ENCODE measurements at places on chromosomes 2 and 18. TPM values are rescaled to one million over a fixed set of nuclear protein-coding genes. Genes with fewer than 3 reads are reported as not detected.

The CYP1B1 gene
- total RNA-seq, result 2.1 TPM

The ZDBF2 gene
- 12.6 TPM for total RNA-seq

The ABCG5 gene
- not detected for total RNA-seq

The FAM237A gene
- total RNA-seq, result not detected

GRCh38 chr2:86393521-86394491 lies 47.4 kb upstream of the KDM3A start:
- no peaks in the 10 kb centered on the region for H3K27me3 ChIP-seq
- H3K27ac ChIP-seq, result peak overlapping the region; percentile 67
- DNase-seq, result no peak
- H3K4me1 ChIP-seq, result peaks cover 10% of the 10 kb centered on the region
- H3K4me3 ChIP-seq, result no peak overlapping the region

The MARCHF4 gene
- total RNA-seq, result 1.2 TPM

GRCh38 chr2:37836711-37837110 lies 88.4 kb upstream of the RMDN2 start:
- no peaks in the 10 kb centered on the region for H3K36me3 ChIP-seq
- H3K27me3 ChIP-seq, result no peaks in the 10 kb centered on the region

The IL1F10 gene
- not detected for total RNA-seq

The REG1B gene
- total RNA-seq, result 3,724 TPM

GRCh38 chr2:27177441-27178351 lies 28.9 kb downstream of the TCF23 start:
- DNase-seq, result no peak
- no peaks in the 10 kb centered on the region for H3K36me3 ChIP-seq
- no peak overlapping the region for H3K4me3 ChIP-seq
- no peaks in the 10 kb centered on the region for H3K4me1 ChIP-seq

GRCh38 chr18:80194874-80195570 lies 52.3 kb downstream of the PARD6G start:
- no peak overlapping the region for H3K27ac ChIP-seq
- H3K36me3 ChIP-seq, result no peaks in the 10 kb centered on the region
- H3K27me3 ChIP-seq, result no peaks in the 10 kb centered on the region
- H3K4me1 ChIP-seq, result no peaks in the 10 kb centered on the region
- no peak for DNase-seq

The SP5 gene
- 0.28 TPM for total RNA-seq

DNA sequence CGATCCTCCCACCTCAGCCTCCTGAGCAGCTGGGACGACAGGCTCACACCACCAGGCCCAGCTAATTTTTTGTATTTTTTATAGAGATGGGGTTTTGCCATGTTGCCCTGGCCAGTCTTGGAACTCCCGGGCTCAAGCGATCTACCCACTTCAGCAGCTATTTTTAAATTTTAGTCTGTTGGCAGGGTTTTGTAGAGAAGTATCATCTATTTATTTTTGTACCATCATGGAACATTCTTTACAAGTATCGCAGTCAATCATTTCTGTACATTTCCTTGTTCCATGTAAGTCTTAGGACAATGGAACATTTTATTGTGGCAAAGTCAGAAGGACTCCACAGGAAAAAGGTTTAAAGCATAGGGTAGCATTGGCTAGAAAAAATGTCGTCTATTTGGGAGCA lies 94.6 kb downstream of the UGGT1 start:
- peaks cover 32% of the 10 kb centered on the region for H3K36me3 ChIP-seq
- H3K4me1 ChIP-seq, result no peaks in the 10 kb centered on the region
- no peak overlapping the region for H3K4me3 ChIP-seq
- H3K27me3 ChIP-seq, result no peaks in the 10 kb centered on the region
- no peak for DNase-seq

The CCDC138 gene
- 1.7 TPM for total RNA-seq

The UGT1A10 gene
- not detected for total RNA-seq

DNA sequence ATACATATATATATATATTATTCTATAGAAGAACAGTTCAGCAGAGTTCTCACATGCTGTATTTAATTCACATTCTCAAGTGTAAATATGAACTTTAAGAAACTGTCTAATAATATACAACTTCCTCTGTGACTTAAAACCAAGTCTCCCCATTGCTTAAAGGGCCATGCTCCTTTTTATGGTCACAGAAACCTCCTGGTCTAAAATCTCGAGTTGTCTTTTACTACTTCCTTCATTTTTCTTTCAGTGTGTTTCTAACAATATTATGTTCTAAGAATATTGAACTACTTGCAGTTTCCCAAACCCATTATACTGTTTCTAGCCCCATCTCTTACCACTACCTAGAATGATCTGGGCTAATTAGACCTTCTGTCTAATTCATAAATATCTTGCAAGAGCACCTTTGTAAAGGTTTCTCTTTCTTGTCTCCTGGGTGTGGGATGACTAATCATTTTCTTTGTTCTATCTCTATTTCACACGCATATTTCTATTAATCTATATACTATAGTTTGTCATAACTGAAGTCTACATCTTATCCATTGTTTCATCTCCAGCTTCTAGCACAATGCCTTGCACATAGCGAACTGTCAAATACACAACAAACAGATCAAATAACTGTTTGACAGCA lies 48.8 kb downstream of the ERBB4 start:
- DNase-seq, result no peak
- no peak overlapping the region for H3K4me3 ChIP-seq
- no peak overlapping the region for H3K27ac ChIP-seq

The CYRIA gene
- total RNA-seq, result 1.2 TPM

DNA sequence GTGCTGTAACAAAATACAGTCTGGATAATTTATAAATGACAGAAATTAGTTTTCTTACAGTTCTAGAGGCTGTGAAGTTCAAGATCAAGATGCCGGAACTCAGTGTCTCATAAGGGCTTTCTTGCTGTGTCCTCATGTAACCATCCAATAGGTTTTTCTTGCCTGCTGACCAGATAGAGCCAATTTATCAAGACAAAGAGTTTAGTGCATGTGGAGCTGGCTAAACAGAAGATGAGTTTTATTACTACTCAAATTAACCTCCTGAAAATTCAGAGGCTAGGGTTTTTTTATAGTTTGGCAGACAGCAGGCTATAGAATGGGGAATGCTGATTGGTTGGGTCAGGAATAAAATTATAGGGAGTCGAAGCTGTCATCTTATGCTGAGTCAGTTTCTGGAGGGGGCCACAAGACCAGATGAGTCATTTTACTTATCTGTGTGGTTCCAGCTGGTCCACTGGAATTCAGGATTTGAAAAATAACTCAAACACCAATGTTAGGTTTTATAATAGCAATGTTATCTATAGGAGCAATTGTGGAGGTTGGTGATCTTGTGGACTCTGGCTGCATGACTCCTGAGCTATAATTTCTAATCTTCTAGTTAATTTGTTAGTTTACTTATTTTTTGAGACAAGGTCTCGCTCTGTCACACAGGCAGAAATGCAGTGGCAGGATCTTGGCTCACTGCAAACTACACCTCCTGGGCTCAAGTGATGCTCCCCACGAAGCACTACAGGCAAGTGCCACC lies 3.2 kb upstream of the PDK1 start:
- DNase-seq, result no peak
- no peaks in the 10 kb centered on the region for H3K36me3 ChIP-seq
- H3K27ac ChIP-seq, result no peak overlapping the region
- peaks cover 6% of the 10 kb centered on the region for H3K4me1 ChIP-seq
- no peak overlapping the region for H3K4me3 ChIP-seq

DNA sequence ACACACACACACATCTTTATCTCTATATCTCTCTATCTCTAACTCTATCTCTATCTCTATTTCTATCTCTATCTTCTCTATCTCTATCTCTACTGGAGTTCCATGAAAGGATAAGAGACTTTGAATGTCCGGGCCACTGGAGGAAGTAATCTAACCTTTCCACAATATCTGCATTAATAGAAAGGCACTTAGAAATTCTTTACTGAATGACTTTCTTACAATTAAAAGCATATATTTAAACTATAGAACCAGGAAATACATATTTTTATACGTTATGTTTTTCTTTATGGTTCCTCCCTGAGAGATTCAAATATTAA lies 234.9 kb downstream of the TRIB2 start:
- H3K27ac ChIP-seq, result no peak overlapping the region
- no peaks in the 10 kb centered on the region for H3K27me3 ChIP-seq
- no peaks in the 10 kb centered on the region for H3K4me1 ChIP-seq
- no peaks in the 10 kb centered on the region for H3K36me3 ChIP-seq

Data from pancreas (tissue), 10 donors.